ENCODE measurements at places on chromosomes 2 and 18.

DNA sequence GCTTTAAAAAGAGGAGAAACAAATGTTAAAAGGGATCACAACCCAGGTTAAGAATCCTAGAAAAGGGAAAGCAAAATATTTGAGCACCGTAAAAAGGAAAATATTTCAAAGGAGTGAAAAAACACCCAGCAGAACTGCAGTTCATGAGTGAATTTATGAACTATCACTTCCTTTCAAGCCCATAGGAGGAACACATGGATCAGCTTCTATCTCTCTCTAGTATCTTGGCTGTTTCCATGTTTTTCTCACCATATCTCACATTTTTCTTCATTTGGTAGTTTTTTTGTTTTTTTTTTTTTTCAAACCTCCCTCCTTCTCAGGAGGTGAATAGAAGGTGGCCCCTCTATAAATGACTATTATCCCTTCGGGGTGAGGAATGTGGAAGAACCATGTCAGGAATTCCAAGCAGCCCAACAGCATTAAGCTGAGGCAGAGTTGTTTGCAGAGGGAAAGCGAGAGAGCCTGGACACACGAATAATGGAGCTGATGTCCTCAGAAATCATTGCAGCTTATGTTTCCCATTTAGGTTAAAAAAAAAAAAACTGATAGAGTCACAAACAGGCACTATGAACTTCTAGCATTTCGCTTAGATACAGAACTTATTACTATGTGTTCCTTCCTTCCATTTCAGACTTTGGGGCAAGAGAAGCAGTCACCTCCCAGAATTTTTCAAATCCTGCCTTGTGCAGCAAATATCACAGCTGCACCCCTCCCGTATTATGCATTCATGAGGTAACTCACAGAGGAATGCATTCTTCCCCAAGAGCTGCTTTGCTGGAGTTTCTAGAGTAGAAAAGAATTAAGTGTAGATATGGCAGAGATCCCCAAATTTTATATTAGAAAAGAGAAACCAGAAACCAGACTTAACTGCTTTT lies 315.6 kb downstream of the IRS1 start:
- DNase-seq: no peak

- DNase-seq: no peak
These were observed 70.0 kb upstream of the ATP5MC3 start for GRCh38 chr2:175251425-175252041.

DNA sequence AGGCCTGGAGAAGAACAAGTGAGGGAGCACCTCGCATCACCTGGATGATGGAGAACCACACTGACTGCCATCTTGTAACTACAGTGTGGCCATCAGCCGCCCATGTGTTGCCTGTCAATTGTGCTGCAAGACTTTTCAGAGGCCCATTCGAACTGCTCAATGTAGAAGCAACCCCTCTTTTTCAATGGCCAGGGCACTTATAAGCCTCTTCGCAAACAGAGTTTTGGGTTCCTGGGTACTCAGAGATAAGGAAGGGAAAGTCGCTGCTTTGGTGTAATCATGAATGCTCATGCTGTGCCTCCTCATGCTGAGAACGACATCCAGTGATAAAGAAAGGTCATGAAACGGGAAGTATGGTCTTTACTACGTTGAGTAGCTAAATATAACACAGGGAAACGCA lies 143.9 kb upstream of the SLC39A10 start:
- DNase-seq: no peak

DNA sequence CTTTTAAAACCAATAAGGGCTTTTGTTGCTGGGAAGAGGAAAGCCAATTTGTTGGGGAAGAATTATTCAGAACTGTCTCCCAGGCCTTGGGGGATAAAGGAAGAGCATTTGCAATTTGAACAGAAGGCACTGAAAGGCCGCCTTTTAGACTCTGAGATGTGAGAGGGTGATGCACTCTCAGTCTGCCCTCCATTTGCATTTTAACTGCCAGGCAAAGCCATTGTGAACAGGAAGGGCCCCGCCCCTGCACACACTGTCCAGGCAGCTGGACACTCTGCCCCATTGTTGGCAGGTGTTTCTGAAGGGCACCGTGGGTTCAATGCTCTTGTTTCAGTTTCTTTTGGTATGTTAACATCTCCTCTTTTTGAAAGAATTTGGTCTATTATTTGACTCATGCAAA lies 169.5 kb upstream of the COPS8 start:
- DNase-seq: no peak

DNA sequence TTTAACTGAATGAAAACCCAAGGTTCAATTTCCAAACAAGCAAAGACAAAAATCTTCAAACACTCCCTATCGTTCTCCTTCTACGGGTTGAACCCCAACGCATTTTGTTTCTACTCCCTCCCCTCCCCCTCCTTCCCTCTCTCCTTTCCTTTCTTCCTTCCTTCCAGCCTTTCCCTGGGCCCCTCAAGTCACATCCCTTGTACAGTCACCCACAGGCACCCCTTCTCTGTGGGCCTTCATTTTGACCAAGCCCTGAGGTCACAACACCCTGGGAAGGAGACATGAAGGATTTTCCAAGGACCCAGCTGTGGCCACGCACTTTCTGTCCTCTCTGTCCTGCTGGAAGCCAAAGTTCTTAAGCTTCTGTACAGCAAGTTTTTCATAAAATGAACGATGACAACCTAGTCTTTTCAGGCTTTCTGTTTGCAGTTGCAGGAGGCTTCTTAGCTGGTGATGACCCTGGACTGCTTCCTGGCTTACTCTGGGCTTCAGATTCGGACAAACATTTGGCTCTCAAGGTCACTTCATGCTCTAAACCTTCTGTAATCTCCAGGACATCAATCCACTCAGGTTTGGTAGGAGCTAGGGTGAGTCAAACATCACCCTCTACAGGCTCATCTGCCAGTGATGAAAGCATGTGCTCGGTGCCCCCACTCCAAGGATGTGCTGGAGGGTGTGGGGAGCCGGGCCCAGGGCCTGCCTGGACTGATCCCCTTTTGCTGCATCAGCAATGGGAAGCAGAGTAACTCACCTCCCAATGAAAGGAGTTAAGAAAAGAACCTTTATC lies 25.5 kb downstream of the TMEM247 start:
- DNase-seq: no peak

- DNase-seq: no peak
These were observed 522.6 kb downstream of the CMPK2 start for GRCh38 chr2:6343076-6343475.

DNA sequence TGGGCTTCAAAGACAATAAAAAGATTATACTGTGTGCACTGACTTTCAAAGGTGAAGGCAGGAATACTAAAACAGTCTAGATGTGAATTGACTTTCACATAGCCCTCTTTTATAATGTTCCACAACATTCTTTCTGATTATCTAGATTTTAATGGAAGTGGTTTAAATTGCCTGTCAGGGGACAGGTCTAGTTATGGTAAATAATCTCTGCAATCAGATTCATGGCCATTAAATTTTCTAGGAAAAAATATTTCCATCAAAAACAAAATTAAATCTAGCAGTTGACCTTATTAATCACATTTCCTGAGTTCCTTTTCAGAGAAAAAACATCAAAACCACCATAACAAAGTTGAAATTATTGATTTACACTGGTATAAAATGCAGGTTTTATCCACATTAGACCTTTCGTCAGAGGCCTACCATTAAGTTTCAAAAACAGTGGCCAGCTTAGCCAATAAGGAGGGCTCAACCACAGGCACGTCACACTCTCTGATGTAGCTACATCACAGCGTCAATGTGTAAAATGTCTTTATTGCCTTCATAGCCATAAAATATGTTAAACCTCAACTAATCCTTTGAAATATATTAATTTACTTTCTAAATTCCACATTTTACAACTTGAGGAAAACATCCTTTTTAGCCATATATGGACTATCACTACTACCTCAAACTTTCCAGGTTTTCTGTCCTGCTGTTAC lies 79.4 kb downstream of the NOL10 start:
- no peak for DNase-seq

GRCh38 chr18:31731628-31732027 lies 29.1 kb downstream of the SLC25A52 start:
- no peak for DNase-seq

GRCh38 chr2:241363426-241363825 lies 7.3 kb downstream of the FARP2 start:
- DNase-seq: no peak

GRCh38 chr18:9810994-9811705 lies 74.6 kb upstream of the TXNDC2 start:
- no peak for DNase-seq

DNA sequence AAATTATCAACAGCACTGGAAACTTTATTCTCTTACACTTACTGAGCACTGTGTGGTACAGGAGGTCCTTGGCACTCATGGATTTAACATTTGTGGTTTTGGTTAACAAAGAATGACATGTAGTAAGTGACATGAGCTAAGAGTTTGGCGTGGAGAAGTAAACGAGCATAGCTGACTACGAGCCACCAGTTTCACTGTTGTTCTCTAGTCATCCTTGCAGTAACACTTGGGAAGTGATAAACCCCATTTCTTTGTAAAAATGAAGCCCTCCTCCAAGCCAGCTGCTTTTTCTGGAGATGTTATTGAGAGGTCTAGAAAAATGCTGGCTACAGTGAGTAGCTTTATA lies 32.7 kb downstream of the QPCT start:
- DNase-seq: no peak

DNA sequence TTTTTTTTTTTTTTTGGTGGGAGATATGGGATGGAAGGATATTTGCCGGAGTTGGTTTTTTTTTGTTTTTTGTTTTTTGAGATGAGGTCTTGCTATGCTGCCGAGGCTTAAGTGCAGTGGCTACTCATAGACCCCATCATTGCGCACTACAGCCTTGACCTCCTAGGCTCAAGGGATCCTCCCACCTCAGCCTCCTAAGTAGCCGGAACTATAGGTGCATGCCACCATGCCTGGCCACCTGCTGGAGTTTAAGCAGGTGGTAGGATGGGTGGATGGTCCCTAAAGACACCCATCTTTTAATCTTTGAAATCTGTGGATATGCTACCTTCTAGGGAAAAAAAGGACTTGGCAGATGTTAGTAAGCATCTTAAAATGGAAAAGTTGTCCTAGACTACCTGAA lies 169.8 kb downstream of the TGIF1 start:
- DNase-seq: no peak

DNA sequence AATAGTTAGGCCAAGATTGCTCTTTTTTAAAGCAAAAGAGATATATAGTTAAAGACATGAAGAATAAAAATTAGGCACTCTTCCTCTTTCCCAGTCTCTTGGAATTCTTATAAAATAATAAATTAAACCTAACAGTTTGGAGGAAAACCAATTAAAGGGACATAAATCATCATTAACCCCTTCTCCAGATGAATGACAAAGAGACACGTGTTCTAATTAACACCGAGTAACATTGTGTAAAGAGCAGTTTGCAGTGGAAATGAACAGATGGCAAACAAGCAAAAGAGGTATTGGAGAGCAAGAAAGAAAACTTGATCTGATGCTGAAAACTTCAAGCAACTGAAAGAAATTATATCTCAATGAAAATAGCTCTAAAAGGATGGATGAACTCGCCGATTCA lies 48.4 kb downstream of the BCL2 start:
- no peak for DNase-seq

- no peak for DNase-seq
These were observed 192.7 kb downstream of the GALR1 start for GRCh38 chr18:77442393-77442792.

DNA sequence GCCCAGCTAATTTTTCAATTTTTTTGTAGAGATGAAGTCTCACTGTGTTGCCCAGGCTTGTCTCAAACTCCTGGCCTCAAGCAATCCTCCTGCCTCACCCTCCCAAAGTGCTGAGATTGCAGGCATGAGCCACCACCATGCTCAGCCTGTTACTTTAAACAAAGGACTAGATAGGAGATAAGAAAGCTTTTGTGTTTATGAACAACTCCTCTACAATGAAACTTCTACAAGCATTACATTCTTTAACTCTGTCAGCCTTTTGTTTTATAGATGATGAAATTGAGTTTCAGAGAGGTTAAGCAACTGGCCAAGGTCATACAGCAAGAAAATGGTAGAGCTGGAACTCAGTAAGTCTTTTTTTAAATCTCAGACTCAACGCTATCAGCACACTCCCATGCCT lies 22.7 kb downstream of the ALPK2 start:
- DNase-seq: no peak

GRCh38 chr2:233058717-233059546 lies 1.2 kb upstream of the INPP5D start:
- no peak for DNase-seq

DNA sequence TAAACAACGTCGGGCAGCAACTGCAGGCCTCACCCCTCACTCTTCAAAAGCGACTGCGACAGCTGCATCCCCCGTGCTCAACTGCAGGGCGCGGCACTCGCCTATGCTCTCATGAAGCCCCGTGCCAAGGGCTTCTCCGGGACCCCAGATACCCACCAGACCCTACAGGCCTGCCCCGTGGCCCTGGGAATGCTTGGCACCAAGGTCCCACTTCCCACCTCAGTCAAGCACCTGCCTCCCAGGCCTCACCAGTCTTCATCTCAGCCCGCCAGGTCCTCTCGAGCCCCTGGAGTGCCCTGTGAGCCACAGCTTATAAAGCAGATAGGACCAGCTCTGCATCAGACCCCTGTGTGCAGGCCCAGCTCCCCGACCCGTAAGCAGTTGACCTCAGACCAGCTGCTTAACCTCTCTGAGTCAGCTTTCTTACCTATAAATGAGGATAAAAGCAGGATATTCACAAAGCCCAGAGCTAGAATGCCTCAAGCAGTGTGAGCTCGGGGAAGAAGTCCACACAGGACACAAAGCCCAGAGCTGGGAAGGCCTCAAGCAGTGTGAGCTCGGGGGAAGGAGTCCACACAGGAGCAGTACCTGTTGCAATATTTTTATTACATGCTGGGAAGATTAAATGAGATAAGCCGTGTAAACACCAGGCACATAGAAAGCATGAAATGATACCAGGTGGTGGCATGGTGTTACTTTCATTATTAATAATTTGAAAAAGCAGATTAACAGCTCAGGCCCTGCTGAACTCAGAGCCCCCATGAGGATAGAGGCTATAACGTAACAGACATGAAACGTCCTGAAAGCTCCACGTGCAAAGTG lies 96.9 kb downstream of the HDAC4 start:
- no peak for DNase-seq

GRCh38 chr2:228675646-228676045 lies 494.2 kb upstream of the SPHKAP start:
- no peak for DNase-seq

DNA sequence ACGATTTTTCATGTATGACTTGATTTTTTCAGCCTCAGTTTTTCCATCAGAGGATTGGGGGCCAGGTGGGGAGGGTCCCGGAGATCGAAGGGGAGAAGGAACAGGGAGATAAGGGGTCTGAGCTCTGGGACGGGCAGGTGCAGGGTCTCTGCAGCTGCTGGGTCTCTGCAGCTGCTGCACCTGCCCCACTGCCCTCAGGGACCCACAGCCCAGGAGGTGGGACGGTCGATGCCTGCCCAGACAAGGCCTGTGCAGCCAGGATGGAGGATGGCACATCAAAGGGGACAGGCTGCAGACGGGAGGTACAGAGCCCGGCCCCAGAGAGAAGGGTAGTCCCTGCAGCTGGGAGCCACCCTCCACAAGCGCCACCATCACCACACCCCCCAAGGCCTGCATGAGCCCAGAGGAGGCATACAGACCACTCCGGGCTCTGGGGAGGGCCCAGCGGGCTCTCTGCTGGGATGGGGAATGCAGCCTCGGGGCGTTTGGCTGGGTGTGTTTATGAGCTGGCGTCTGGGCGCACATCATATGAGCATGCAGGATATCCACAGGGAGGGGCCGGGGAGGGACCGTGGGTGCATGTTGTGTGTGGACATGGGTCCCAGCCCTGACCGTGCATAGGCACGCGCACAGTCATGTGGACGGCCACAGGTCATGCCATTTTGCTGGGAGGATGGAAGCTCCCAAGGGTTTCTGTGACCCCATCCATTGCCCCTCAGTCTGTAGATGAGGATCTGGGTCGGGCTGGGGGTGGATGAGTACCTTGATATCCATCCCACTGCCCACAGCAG lies 34.9 kb upstream of the GPC1 start:
- DNase-seq: no peak

- DNase-seq: no peak
These were observed 3.6 kb downstream of the STARD7 start for GRCh38 chr2:96204836-96205624.

All from activated T-helper 1 cell treated with anti-CD3 and anti-CD28 coated beads, Interleukin-2, amount 50 U/mL, for 16 hours (primary cell).